Stimulated activated CD4-positive, alpha-beta T cell treated with anti-CD3 and anti-CD28 coated beads, Interleukin-1b, Interleukin-23, amount 100 ng/mL, for 4 hours (primary cell): ENCODE measurements at places on chromosomes 5 and 9.

- DNase-seq: no peak
These were observed 355.7 kb downstream of the LRRC70 start for GRCh38 chr5:62934319-62934718.

- no peak for DNase-seq
These were observed 57.5 kb downstream of the VAV2 start for GRCh38 chr9:133934482-133935232.

DNA sequence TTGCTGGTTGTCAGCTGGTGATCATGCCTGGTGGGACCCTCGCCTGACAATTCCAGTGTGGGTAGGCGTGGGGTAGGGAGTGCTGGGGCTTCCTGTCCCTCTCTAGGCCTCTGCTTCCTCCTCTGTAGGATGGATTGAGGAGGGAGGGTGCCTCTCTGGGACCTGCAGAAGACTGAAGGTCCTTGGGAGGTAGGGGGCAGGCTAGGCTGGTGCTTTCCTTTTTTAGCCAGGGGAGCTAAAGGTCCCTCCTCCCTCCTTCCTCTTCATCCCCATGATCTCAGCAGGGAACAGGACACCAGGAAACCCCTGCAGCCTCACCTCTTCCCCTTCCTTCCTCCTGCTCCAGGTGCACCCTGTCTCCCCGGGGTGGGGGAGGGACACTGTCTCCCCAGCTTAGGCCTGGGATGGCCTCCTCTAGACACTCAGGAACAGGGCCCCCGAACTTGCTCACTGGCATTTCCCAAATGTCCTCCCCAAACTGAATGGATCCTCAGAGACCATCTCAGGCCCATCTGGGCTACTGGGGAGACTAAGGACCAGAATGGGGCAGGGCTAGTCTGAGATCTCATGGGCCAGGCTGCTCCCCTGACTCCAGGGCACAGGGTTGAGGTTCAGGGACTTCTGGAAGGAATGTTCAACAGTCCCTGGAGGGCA is 8.4 kb downstream of the SH2D3C start:
- no peak for DNase-seq

GRCh38 chr5:13860146-13860545 is 84.3 kb downstream of the DNAH5 start:
- no peak for DNase-seq

- no peak for DNase-seq
These were observed 75.6 kb downstream of the LRSAM1 start for GRCh38 chr9:127526655-127527559.

DNA sequence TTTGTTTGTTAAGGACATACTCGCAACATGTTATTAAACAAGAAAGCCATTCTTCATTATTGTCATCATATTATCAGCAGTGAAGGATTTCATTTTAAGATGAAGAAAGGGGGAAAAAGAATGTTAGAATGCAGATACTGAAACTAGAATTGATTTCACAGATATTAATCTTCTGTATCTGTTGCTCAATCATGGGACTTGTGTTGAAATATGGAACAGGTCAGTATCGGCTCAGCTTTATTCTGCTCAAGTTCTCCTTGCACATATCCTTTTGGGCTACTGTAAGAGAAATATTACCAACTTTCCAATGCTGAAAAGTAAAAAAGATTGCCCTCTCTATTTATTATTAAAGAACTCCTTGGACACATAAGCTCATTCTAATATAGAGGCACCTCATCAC is 13.8 kb upstream of the ANXA1 start:
- DNase-seq: no peak

DNA sequence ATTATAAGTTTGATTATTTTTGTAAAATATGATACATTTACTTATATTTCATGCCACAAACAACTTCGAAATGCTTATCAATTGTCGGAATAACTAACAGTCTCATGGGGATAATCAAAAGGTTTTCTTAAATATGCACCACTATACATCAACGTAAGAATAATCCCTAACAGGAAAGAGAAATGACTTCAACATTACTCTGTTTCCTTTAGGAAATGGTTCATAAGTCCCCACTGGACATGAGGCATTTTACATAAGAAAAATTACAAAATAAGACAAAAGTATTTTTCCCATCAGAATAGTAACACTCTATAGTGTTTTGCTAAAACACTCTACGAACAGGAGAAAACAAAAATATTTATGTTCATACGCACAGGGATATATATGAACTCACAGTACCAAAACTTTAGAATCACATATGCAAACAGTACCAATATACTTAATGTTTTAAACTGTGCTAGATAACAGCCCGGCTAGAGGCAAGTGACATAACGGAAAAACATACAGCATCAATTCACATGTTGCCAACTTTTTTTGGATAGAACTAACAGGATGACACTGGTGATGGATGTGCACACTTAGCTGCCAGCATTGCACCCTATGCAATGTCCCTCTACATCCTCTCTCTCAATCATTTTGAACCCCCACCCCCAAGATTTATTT is 120.5 kb downstream of the NFIB start:
- no peak for DNase-seq

DNA sequence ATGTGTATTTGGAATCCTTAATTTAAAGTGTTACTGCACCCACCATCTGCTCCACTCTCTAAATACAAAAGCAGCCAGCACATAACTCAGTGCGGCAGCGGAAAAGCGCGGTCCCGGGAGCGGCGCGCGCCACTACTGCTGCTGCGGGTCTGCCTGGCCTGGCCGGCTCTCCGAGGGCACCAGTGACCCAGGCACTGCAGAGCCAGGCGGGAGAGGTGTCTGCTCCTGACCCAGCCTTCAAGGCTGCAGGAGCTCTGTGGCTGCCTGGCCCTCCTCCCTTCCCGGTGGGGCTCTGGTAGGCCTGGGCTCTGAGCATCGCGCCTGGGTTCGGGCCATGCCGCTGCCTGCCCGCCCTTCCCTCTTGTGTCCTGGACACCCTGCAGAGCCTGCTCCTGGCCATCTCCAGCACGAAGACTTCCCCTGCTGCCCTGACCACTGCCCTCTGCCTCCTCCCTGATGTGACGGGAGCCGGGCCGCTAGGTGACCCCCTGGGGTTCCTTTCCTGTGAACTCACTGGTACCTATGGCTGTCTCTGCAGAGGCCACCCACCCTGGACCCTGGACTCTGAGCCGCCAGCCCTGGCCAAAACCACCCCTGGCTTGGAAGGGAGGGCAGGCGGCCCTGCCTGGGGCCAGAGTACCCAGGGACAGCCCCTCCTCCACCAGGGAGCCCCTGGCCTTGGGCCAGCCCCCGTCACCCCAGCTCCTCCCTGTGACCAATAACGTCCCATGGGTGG is 32.8 kb upstream of the UBAC1 start:
- no peak for DNase-seq

DNA sequence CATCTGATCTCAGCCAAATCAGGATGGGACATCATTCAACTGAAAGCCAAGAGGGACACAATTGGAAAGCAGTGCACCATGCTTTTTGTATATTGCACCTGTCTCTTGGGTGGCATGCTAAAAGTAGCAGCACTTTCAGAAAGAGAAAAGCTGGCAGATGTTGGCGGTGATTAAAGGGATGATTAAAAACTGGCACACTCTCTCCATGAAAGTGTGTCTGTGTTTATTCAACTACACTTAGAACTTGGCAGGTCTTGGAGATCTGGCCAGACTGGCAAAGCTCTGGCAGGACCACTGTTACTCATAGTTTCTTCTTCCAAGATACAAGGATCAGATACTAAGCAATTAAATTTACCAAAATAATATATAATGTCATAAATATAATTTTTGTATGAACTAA is 112.9 kb upstream of the ELAVL2 start:
- no peak for DNase-seq

DNA sequence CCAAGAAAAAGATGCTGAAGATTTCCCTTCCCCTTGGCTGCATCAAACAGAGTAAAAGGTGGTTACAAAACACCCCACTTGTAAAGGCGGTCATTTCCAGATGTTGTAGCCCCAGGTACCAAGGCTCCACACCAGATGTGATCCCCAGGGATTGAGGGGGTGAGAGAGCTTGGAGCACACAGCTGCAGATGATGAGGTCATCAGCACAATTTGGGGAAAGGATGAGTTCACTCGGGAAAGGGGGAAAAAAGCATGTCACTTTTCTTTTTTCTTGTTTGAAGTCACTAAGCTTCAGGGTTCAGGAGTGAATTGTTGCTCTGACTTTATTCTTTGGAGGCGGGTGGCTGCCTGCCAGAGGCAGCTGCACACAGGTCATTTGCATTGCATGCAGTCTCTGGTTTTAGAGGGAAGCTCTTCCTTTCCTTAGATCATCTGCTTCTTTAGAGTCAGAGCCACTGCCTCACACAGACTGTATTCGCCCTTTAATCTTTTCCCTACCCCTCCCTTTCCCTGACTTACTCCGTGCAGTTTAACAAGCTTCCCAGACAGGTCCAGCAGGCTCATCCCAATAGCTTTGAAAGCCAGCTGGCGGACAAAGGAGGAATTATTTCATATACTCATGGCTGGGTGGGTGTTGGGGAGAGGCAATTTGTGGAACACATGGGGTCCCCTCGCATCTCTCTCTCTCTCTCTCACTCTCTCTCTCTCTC is 409.3 kb upstream of the SLC24A2 start:
- no peak for DNase-seq

- DNase-seq: no peak
These were observed 241.5 kb downstream of the PDZD2 start for GRCh38 chr5:31880449-31880848.

- no peak for DNase-seq
These were observed 29.6 kb upstream of the UGCG start for GRCh38 chr9:111866976-111867375.

DNA sequence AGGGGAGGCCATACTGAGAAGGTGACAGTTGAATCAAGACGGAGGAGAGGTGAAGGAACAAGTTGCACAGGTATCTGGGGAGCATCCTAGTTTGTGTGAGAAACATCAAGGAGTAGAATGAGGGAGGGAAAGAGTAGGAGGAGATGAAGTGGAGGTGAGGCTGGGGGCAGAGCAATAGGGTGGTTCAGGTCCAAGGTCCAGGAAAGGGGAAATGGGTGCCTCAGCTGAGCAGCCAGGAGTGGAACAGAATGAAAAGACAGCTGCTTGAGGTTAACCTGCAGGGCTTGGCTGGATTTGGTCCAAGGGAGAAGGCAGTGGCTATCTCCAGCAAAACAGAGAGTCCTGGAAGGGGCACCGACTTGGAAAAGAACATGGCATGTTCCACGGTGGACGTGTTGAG is 5.3 kb downstream of the SLC1A1 start:
- no peak for DNase-seq

DNA sequence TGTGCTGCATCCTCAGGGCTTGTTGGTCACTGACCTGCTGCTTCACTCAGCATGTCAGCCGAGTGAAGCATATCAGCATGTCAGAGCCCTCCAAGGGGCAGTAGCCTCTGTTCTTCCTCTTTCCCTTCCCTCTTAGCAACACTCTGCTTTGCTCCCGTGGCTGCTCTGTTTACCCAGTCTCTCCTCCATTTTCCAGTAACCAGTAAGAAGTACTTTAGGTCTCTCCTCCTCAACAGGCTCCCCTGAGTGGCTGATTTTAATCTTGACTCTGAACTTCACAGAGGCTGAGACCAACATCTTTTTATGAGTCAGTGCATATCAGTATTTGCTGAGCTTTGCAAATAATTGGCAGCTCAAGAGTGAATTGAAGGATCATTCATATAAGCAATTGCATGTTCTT is 18.6 kb upstream of the ADRB2 start:
- DNase-seq: no peak

GRCh38 chr9:74935008-74935407 is 17.7 kb downstream of the C9orf40 start:
- no peak for DNase-seq

DNA sequence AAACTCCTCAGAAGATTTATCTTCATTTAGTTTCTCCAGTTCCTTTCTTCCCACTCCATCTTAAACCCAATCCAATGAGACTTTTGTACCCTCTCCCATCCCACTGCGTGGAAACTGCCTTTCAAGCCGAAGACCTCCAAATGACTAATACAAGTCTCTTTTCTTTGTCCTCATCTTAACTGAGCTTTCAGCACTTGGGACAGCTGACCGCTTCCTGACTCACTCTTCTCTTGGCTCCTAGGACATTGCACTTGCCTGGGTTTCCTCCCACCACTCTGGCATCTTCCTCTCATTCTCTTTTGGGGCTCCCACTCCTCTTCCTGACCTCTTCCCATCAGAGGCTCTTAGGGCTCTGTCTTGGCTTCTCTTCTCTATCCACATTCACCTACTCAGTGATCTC is 243.7 kb downstream of the HSPA4 start:
- DNase-seq: no peak

DNA sequence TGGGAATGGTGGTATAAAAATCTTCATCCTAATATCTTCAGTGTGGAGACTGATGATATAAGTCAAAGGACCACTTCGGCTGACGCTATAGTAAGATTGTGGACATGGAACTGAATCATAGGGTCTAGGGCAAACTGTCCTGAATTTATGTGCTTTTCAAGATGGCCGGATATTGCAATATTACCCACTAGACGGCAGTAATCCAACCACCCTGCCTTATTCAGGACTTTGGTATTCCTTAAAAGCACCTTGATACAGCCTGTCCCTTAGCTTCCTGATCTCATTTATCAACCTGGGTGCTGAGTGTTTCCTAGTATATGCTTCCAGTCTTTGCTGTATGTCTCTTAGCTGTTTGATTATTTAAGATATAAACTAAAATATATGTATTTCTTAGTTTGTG is 71.2 kb upstream of the COX7C start:
- no peak for DNase-seq

DNA sequence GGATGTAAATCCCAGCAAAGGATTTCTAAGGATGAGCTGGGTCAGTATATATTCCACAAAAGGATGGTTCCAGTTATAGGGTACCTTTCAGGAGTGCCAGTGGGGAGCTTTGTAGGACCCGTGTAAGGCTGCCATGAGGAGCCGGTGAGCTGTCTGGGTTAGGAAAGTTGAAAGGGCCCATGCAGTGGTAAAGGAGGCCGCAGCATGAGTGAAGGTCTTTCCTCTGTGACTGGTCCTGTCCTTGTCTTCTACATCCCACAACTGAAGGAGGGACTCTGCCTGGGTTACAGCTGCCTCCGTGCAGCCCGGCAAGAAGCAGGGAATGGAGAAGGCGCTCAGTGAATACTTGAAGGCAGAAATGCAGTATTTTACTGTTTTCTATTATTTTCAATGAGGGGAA is 58.9 kb downstream of the HSPA4 start:
- no peak for DNase-seq

- DNase-seq: no peak
These were observed 15.3 kb downstream of the BICD2 start for GRCh38 chr9:92749071-92749933.

DNA sequence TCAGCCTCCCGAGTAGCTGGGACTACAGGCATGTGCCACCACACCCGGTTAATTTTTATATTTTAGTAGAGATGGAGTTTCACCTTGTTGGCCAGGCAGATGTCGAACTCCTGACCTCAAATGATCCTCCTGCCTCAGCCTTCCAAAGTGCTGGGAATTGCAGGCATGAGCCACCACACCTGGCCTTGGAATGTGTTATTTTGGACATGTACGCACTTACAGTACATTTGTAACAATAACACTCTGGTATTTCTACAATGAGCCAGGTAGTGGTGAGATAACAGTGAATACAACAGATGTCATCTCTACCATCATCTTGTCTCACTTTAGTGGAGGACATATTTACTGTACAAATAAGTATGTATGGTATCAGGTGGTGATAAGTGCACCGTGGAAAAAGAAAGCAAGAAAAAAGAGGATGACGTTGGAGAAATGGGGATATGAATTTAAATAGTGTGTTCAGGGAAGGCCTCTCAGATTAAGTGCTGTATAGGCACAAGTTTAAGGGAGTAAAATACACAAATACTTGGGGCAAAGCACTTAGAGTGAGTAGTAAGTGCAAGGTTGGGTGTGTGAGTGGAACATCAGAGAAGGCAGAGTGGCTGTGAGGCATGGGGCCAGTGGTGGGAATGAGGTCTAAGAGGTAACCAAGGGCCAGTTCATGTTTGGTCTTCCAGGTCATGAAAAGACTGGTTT is 100.1 kb downstream of the CDC42SE2 start:
- no peak for DNase-seq
